ENCODE measurements at places on chromosomes 3 and 15.

DNA sequence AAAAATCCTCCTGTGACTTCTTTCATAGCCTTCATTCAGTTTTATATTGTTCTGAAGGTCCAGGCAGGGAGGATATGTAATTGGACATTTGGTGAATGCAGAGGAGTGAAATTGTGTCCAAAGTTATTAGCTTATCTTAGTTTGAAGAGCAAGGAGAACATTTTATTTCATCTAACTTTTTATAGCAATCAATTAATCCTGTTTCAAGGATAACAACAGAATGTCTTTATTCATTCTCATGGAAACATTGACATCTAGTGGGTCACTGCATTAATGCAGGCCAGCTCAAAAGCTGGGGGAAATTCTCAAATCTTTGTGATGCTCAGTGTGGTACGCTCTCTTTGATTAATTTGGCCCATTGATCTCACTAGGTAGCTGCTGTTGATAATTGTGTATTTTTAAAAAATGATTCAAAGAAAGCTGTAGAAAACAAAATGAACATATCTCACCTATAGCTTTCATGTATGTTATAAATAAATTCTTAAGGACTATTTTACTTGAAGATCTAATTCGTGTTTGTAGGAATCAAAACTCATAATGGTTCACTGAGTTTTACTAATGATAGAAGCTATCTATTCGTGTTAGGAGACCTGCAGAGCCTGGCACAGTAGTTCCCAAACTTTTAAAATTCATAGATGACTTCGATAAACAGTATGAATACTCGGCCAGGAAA lies 150.8 kb upstream of the KCNMB2 start:
- DNase-seq: peak; percentile 14

DNA sequence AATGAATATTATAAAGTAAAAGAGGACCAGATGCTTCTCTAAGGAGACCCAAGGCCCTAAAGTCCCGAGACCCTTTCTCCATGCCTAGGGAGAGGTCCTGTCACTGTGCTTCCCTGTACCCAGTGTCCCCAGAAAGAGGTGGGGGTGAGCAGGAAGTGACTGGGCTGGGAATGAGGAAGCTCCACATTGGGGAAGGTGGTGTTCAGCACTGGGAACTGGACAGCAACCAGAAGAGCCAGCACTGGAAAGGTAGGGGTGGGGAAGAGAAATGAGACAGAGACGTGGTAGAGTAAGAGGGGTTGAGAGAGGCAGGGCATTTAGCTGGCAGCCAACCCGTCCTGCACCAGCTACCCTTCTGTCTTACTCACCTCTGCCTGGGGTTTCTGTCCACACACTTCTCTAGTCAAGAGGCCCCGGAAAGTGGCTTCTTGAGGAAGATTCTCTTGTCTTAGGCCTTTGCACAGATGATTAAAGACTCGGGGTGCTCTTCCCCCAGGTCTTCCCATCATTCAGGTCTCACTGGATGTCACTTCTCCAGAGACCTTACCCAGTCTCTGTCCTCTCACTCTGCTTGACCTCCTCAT lies 12.2 kb downstream of the RRP9 start:
- no peak for DNase-seq

GRCh38 chr3:182911782-182912111 lies 68.6 kb downstream of the DCUN1D1 start:
- no peak for DNase-seq

DNA sequence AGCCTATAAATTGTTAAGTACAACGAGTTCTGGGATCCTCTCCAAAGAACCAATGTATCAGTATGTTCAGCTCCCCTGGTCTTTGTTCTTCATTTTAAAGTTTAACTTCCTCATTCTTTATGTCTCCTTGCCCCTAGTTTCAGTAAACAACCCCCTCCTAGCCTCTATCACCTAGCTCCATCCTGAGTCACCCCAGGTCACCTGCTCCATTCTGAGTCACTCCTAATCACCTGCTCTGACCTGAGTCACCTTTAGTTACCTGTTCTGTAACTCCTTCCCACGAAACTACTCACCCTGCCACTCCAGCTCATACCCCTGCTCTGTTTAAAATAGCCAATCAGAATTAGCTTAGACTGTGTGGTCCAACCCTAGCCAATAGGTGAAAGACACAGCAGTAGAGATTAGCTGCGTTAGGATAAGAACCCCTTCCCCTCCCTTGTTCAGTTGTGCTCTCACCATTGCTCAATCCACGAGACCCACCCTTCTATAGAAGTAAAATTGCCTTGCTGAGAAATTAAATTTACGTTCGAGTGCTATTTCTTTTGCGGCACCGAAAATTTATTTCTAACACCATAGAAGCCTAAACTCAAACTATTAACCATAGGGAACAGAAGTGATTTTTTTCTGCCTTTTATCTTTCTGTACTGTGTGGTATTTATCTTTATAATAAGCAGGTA lies 245.0 kb upstream of the ADAMTS9 start:
- no peak for DNase-seq

DNA sequence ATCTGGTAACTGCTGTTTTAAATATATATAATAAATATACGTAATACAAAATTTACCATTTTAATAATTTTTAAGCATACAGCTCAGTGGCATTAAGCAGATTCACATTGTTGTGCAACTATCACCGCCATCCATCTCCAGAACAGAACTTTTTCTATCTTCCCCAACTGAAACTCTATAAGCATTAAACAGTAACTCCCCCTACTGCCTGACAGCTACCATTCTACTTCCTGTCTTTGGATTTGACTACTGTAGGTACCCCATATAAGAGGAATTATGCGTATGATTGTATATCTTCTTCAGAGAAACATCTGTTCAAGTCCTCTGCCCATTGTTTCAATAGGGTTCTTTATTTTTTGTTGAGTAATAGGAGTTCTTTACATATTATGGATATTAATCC lies 36.8 kb downstream of the EID1 start:
- no peak for DNase-seq

DNA sequence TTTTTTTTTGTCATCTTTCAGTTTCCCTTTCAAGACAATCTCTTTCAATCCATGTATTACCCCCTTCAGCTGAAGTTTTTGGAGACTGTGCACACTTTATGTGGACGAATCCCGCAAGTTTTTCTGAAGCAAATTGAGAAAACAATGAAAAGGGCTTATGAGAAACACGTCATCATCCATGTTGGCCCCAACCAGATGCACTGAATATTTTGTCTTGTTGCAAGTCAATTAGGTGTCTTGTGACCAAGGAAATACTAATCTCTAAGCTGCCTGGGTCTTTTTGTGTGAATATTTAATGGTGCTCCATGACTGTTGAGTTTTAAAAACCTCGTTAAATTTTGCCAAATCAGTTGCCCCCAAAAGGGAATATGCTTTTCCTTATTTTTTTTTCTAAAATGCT lies 21.7 kb upstream of the PPP4R2 start:
- no peak for DNase-seq
